Stromal cell of bone marrow (primary cell): ENCODE measurements at places on chromosomes 16 and 17.

DNA sequence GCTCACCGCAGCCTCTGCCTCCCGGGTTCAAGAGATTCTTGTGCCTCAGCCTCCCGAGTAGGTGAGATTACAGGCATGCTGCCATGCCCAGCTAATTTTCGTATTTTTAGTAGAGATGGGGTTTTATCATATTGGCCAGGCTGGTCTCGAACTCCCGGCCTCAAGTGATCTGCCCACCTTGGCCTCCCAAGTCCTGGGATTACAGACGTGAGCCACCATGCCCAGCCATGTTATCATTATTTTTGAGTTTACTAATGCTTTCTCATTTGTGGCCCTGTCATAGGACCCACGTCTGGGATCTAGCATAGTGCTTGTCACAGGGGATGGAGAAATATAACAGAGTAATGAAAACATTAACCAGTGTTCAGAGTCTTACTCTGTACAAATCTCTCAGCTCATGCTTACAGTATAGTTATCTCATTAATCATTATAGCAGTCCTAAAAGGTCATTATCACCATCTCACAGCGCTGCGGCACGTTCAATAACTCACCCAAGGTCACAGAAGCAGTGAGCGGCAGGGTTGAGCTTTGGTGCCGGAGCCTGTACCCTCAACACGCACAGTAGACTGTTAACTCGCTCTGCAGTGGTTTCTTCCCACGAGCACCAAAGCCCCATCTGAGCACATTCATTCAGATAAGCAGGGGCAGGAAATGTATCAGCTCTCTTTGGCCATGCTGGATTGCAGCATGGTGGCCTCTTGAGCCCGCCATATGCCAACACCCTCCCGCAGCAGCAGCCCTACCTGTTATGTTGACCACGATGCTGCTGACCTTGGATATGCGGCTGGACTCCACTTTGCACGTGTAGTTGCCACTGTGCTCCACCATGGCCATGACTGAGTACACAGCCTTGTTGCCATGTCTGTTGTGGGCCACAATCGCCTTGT lies 21.4 kb downstream of the PECAM1 start:
- no peak for DNase-seq

DNA sequence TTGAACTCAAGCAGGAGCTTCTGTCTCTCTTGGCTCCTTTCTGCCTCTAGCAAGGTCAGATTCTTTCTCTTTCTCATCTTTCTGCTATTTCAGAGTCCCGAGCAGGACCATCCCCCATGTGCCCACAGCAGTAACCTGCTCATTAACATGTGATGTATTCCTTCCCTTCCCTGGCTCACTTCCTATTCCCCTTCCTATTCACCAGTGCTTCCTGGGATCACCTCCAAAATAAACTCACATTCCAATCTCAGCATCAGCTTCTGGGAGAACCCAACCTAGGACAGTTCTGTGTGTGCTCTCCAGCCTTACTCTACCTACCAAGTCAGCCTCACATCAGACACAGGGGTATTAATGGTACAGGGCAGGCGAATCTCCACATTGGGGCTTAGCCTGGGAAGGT lies 546.4 kb upstream of the SALL1 start:
- DNase-seq, result no peak

- DNase-seq, result no peak
These were observed 120.9 kb downstream of the HS3ST3A1 start for GRCh38 chr17:13480877-13481276.

DNA sequence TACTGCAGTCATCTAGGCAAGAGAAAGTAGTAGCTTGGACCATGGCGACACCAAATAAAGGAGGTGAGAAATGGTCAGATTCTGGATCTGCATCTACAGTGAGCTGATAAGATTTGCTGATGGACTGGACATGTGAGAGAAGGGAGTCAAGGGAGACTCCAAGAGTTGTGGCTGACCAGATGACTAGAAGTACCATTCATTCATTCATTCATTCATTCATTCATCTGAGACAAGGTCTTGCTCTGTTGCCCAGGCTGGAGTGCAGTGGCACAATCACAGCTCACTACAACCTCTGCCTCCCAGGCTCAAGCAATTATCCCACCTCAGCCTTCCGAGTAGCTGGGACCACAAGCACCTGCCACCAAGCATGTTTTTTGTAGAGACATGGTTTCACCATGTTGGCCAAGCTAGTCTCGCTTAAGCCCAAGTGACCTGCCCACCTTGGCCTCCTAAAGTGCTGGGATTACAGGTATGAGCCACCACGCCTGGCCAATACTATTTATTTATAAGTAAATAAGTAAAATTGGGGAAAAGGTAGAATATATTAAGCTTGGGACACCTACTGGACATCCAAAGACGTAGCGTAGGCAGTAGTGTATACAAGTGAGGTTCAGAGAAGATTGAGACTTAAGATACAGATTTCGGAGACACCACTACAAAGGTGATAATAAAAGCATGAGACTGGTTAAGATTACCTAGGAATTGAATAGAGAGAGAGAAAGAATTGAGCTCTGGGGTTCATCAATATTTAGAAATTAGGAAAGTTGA lies 15.7 kb upstream of the RNF43 start:
- no peak for DNase-seq

- DNase-seq, result no peak
These were observed 3.9 kb upstream of the B3GNT9 start for GRCh38 chr16:67154578-67155294.

GRCh38 chr17:38777641-38778250 lies 21.6 kb downstream of the PIP4K2B start:
- no peak for DNase-seq

DNA sequence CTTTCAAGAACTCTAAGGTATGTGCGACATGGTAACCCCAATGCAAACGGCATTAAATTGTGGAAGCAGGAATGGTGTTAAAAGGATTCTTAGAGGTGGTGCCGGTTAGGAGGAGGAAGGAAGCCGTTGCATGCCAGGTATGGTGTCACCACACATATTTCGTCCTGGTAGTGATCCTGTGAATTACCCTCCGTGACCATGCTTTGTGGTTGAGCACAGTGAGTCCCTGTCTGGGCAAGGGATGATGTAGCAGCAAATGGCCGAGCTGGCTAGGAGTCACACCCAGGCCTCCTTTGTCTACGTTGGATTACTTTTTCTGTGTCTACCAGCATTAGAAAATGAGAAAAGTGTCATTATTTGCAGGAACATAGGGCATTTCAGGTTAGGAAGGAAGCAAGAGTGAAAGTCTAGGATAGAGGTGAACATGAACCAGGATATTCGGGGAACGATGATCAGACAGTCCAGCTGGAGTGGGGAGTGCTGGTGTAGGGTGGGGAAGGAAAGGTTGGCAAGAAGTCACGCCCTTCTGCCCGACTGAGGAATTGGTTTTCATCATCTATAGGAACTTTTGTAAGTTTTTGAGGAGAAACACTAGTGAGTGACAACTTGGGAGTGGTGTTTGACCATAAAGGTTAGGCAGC lies 123.5 kb downstream of the PRKCA start:
- DNase-seq, result no peak

DNA sequence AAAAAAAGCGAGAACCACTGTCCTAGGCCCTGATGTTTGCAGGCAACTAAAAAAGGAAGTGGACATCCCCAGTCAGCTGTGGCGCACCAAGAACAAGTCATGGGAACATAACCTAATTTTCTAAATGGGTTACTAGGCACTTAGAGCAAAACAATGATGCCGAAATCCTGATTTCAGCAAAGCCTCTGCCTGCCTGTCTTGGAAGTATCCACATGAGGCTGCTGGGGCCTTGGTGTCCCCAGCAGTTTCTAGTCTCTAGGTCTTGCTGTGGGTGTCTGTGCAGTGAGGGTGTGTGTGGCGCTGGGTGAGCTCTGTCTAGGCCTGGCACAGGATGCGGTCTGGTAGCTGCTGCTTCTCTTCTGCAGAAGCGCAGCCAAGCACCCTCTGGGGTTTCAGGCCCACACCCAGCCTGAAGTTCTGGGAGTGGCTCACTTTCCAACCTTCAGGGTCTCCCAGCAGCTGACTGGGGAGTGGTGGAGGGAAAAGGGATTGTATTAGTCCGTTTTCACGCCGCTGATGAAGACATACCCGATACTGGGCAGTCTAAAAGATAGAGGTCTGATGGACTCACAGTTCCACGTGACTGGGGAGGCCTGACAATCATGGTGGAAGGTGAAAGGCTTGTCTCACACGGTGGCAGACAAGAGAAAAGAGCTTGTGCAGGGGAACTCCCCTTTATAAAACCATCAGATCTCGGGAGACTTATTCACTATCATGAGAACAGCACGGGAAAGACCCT lies 21.1 kb downstream of the STH start:
- no peak for DNase-seq

- no peak for DNase-seq
These were observed 81.7 kb upstream of the SDK2 start for GRCh38 chr17:73725794-73726515.

DNA sequence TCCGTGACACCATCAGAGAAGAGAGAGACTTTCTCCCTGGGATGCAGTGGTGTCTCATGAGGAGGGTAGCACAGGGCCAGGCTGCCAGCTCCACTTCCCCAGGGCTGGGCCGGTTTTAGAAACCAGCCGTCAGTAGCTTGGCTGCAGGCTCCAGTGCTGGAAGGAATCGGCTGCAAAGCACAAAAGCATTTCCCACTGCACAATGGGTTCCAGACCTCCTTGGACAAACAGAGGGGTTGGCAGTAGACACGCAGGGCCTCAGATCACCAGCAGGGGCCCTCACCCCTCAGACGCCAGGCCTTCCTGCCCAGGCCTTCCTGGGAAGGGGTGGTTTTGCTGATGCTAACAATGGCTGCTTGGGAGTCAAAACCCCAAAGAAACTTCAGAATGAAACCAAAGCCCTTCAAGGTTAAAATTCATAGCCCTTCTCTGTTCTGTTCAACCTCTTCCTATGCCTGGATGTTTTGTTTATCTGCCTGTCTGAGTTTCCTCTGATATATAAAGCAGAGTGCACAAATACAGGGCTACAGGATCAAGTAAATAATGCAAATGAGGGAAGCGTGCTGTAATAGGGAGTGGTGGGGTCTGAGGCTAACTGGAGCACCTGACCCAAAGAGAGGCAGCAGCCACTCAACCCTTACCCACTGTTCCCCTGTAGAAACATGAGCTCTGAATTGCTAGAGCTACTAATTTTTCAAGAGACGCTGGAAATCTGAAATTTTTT lies 26.2 kb downstream of the TEKT5 start:
- no peak for DNase-seq

GRCh38 chr17:75909812-75910274 lies 5.2 kb upstream of the MRPL38 start:
- no peak for DNase-seq

- no peak for DNase-seq
These were observed 58.2 kb downstream of the CYLD start for GRCh38 chr16:50800074-50800473.

DNA sequence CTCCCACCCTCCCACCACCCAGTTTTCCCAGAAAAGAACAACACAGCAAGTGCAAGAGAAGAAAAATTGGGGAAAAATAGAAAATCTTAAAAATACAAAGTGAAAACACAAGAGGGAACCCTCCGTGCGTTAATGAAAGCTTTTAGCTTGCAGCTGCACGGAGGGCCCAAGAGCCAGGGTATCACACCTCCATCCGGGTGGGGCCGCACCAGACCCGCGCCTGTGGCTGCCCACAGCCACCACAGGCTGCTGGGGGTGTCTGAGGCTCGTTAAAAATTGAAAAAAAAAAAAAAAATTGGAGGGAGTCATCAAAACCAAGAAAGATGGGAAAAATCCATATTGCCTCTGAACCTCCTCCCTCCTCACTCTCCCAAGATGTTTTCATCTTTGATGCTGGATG lies 18.6 kb downstream of the ENGASE start:
- no peak for DNase-seq

- no peak for DNase-seq
These were observed 33.9 kb upstream of the SEC14L1 start for GRCh38 chr17:77106874-77107358.
